ENCODE measurements at places on chromosomes 11 and 22.
A peak's percentile ranks its signal among the peaks of the same experiment; 100 is the strongest.

DNA sequence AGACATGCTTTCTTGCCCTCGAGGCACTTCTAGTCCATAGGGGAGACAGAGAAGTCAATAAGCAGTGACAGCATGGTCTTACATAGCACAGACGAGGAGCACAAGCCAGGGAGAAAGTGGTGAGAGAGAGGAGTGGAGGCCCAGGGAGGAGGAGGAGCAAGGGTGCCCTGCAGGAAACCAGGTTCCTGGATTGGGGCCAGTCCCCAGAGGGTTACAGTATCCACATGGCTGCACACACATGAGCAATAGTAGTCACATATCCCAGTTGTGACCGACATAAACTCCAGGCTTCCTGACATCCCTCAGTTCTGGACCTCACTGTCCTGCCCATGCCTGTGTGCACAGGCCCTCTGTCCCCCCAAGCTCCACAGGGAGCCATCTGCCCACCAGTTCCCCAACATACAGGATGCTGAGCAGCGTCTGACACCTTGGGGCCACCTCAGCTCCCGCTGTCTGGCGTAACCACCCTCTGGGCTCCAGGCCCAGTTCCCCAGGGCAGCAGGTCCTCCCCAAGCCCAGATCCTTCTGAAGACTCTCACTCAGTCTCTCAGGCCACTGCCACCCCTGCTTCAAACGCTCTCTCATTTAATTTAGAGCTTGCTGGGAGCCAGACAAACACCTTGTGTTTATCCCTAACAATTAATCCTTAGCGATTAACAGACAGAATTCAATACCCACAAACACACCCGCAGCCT is 53.7 kb downstream of the DSCAML1 start:
- DNase-seq: peak; percentile 88

DNA sequence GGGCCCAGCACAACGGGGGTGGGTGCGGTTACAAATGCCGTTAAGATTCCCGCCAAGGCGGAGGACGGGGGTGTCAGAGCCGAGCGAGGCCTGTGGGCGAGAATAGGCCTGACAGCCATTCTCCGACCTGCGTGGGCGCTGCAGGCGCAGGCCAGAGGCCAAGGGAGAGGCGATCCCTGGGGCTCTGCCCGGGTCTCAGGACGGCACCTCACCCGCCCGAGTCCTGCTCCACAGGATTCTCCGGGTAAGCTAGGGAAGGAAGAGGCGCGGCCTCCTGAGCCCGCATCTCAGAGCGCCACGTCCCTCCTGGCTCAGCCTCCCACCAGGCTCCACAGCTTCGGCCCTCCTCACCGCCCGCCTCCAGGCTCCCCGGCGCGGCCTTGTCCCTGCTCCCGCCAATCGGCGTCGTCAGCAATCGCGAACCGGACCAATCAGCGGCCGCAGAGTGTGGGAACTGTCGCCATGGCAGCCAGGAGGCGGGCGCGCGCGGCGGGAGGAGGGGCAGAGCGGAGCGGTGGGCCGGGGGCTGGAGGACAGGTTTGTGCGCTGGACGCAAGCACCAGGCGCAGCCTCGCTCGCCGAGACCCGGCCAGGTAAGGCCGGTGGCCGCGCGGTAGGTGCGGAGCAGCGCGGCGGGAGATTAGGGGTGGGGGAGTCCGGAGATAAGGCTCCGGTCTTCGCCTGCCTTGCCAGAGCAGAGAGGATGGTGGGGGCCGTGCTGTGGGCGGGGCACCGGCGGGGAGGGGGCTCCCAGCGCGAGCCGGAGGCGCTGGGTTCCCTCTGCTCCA is at the start of gene NUCB2:
Gene NUCB2, plus strand, starts transcription at position 504 of the 788 bp plus-strand sequence. CDS start 18,585 bp downstream, outside the sequence.
- peak; percentile 98 for DNase-seq

GRCh38 chr11:63719987-63720386 is 38.7 kb downstream of the RTN3 start:
- DNase-seq: no peak

- no peak for DNase-seq
These were observed 9.1 kb upstream of the MAP6 start for GRCh38 chr11:75677909-75678308.

- DNase-seq: no peak
These were observed 35.0 kb downstream of the RASSF10 start for GRCh38 chr11:13043912-13044628.

GRCh38 chr22:46641811-46642266 is 21.7 kb downstream of the GRAMD4 start:
- no peak for DNase-seq

GRCh38 chr11:120344302-120345004 is 8.2 kb downstream of the ARHGEF12 start:
- DNase-seq: no peak

DNA sequence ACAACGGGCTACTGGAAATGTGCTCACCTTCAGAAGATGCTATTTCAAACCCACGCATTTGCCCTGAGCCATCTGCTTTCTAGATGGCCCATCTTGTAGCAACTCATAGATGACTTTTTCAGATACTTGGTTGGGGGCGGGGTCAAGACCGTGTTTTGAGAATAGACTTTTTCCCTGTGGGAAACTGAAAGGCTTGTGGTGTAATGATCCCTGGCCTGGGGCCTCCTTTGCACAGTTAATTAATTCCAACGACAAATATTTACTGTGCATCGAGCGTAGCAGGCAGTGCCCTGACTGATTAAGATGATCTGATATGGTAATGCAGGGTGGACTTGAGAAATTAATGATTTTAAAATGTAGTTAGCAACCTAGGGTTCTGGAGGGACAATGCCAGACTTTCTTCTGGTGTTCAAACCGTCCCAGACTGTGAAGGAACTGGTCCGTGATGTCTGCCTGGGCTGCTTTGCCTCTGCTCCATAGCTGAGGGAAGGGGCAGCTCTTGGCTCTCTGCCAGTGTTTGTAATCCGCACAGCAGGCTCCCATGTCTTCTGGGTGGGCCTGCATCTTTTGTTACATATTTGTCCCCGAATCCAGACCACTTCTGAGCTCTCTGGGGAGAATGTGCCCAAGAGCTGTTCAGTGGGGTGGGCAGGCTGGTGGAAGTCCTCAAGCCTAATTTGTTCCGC is 84.8 kb downstream of the ADAMTS15 start:
- no peak for DNase-seq

- DNase-seq: no peak
These were observed 123.9 kb downstream of the ST3GAL4 start for GRCh38 chr11:126479178-126479930.

- peak; percentile 81 for DNase-seq
These were observed 31.6 kb downstream of the EIF3F start for GRCh38 chr11:8018484-8019313.

- no peak for DNase-seq
These were observed 24.5 kb downstream of the LRRC10B start for GRCh38 chr11:61533039-61533375.

DNA sequence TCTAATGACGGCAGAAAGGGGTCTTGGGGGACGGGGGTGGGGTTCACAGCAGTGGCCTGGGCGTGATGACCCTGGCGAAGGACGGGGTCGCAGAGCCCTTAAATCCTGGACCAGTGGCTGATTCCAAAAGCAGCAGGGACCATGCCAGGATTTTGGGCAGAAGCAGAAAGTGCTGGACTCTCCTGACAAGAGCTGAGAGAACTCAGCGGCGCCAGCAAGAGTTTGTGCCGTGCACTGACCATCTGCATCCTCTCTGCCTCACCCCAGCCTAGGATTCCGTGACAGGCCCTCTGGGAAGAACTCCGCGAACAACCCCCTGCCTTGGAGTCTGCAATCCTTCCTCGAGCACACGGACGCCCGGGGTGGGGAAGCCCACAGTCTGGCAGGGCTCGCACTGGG is 644 bp upstream of the NDUFV1 start:
- no peak for DNase-seq

DNA sequence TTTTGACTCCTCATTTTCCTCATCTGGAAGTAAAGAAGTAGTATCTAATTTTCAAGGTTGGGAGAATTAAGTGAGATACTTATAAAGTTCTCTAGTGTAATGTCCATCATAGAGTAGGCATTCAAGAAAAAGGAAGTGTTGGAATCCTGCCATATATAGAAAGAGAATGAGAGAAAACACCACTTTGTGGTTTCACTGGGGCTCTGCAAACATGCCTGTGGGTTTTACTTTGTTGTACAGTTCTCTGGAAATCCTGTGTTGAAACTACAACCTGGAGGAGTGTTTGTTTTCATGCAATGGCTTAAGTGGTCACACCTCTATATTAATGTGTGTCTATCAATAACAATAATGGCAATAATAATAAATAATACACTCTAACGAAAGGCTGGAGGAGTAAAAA is 741.7 kb downstream of the NELL1 start:
- DNase-seq: no peak

DNA sequence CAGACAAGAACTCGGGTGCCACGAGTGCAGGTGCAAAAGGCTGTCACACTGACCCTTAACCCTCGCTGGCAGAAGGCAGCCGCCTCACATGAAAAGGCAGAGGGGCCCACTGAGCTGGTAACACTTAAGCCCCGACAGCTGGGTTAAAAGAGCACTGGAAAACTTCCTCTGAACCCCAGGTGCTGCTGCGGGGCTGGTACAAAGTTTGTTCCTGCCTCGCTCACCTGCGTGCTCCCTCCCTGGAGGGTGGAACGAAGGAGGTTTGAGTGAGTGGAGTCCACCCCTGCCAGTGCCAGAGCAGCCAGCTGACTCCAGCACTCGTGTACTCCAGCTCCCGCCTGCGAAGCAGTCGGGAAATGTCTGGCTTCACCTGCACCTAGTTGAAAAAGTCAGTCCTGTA is 12.6 kb downstream of the SULT4A1 start:
- no peak for DNase-seq

DNA sequence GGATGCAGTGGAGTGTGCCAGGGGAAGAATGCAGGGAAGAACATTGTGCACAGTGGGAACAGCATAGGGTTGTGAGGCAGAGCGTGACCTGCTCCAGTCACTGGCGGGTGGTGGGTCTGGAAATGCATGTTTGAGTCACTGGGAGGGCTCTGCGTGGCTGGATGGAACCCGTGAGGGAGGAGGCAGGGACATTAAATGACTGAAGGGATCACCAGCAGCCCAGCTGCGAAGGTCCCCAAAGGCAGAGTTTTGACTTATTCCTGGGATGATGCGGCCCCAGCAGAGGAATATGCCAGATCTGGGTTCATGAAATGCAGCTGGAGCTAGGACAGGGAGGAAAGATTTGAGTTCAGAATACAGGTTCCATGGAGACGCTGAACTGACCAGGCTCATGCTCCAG is 104.0 kb upstream of the FGF3 start:
- DNase-seq: no peak

DNA sequence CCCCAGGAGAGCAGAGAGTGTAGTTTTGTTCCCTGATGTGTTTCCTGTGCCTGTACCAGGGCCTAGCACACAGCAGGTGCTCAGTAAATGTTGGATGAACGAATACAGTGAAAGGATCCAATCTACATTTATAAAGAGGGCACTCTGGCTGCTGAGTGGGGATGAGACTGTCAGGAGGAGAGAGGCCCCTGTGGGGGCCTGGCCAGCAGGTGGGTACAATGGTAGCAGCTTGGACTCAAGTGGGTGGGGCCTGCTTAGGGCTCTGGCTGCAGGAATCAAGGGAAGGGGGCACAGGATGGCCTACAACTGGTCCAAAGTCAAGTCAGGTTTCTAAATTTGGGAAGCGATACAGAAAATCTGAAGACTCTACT is 156.6 kb upstream of the GRK3 start:
- no peak for DNase-seq

- no peak for DNase-seq
These were observed 272.0 kb downstream of the BLID start for GRCh38 chr11:121844016-121844415.

Data from D341Med (cell line).